Bronchial smooth muscle cell (primary cell): ENCODE measurements at places on chromosomes 2 and 18. TPM values are rescaled to one million over a fixed set of nuclear protein-coding genes. Genes with fewer than 3 reads are reported as not detected.

Gene OSBPL1A
- 47.9 and 59.4 TPM in 2 replicates for total RNA-seq

Gene TEKT4
- total RNA-seq, result not detected in 2 replicates

Gene KCNK3
- total RNA-seq, result under 0.01 TPM in 1 of 2 replicates, not detected in the other

Gene FOXD4L1
- under 0.01 TPM in 1 of 2 replicates, not detected in the other for total RNA-seq

Gene TTLL4
- total RNA-seq, result 4.1 TPM in 2 replicates

Gene MTERF4
- 36.6 and 58.6 TPM in 2 replicates for total RNA-seq

Gene UGT1A10
- total RNA-seq, result not detected in 2 replicates

Gene AGXT
- total RNA-seq, result not detected in 2 replicates

Gene SERPINB5
- 0.16 and 0.34 TPM in 2 replicates for total RNA-seq

Gene DCC
- total RNA-seq, result 0.52 and 3.3 TPM in 2 replicates

Gene PROKR1
- not detected in 2 replicates for total RNA-seq

Gene IL1R1
- 59.3 and 108 TPM in 2 replicates for total RNA-seq

Gene EVX2
- not detected in 2 replicates for total RNA-seq

Gene INHBB
- total RNA-seq, result not detected in 2 replicates

Gene C2orf81
- total RNA-seq, result 0.79 and 1.4 TPM in 2 replicates

Gene PAX3
- not detected in 2 replicates for total RNA-seq

Gene FEV
- not detected in 2 replicates for total RNA-seq

Gene IGFBP2
- 2.0 and 2.1 TPM in 2 replicates for total RNA-seq

Gene CHST9
- total RNA-seq, result not detected in 2 replicates

Gene PGAP1
- total RNA-seq, result 4.4 and 5.7 TPM in 2 replicates

Gene ANKRD30BL
- not detected in 2 replicates for total RNA-seq

Gene EFHD1
- not detected in 2 replicates for total RNA-seq

Gene RPE
- total RNA-seq, result 58.8 and 75.6 TPM in 2 replicates
